NCI-H2171 (cell line): ENCODE measurements at places on chromosomes 7 and 10.

GRCh38 chr7:69656077-69656476, 57.8 kb downstream of the AUTS2 start:
- DNase-seq = no peak

DNA sequence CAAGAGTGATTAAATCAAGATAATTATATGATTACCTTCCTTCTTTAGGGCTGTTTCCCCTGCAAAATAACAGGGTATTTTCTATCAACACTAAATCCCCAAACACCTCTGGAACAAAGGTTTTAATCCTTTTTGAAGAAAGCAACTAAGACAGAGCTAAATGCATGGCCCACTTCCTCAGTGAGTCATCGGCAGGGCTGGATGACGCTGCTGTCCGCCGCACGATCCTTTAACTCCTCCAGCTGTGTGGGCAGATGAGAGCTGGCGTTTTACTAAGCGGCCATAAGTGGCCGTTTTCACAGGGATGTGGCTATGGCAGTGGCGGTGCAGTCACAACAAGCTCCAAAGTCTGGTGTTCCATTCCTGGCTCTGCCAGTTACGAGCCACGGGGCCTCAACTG, 76.0 kb upstream of the C1QL3 start:
- DNase-seq = no peak

DNA sequence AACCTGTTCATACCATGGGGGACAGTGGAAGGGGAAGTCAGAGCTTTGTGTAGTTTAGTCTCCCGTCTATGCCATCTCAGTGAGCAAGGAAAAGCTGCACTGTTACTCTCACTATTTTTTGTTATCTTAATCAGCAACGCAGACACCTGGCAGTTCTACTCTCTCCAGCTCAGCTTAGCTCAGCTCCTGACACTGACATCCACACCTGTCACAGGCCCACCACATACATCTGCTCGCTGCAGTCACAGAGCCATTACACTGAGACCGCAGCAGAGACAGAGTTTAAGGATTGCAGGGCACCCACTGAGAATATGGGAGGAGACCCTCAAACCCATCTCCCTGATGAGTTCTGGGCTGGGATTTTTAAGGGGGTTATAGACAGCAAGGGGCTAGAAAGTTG, 257.3 kb upstream of the AKR1E2 start:
- DNase-seq = peak; percentile 28

DNA sequence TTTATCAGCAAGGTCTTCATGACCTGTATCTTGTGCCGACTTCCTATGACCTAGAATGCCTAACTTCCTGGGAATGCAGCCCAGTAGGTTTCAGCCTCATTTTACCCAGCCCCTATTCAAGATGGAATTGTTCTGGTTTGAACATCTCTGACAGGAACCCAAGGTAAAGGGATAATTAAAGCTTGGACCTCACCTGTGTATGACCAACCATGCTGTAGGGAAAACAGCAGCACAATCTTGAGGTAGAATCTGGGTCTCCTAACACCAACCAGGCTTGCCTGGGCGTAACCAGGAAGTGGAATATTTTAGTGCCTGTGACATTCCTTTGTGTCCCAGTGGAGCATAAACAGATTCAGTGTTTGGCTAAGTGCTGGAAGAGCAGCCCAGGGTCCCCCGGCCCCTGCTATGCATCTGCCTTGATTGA, 94.1 kb downstream of the PFKFB3 start:
- DNase-seq = no peak

DNA sequence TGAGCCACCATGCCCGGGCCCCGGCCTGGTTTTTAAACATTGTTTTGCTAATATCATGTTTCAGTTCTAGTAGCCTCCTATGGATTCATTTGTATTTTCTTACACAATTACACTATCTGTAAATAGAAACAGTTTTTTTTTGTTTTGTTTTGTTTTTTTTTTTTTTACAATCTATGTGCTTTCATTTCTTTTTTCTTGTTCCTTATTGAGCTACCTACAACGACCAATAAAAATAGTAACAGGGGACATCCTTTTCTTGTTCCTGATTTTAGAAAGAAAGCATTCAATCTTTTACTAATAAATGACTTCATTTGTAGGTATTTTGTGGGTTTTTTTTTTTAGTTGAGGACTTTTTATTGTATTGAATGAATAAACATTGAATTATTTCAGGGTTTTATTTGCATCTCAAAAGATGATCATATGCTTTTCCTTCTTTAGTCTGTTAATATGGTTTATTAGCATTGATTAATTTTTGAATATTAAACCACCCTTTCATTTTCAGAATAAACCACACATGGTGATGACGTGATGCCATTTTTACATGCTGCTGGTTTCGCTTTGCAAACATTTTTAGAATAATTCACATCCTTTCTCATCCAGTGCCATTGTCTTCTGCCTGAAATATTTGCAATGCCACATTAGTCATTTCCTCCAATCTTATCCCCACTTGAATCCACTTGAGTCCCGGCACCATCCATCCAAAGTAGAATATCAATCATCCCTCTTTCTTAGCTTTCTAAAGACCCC, 18.1 kb upstream of the AKR1E2 start:
- no peak for DNase-seq

DNA sequence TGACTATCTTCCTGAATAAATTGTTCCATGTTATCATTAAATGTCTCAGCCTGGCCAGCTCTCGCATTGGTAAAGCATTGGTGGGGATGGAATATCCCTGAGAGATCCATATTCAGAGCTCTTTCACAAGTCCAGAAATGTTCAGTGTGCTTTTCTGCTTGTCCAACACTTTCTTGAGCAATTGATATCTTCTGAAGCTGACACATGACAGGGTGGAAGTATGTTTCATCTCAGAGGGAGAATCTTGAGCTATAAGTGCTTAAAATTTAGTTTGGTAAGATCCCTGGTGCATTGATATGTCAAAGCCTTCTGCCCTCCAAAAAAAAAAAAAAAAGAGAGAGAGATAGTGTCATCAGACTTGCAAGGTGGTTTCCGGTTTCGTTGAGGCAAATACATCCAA, 7.4 kb downstream of the IFIT3 start:
- no peak for DNase-seq

DNA sequence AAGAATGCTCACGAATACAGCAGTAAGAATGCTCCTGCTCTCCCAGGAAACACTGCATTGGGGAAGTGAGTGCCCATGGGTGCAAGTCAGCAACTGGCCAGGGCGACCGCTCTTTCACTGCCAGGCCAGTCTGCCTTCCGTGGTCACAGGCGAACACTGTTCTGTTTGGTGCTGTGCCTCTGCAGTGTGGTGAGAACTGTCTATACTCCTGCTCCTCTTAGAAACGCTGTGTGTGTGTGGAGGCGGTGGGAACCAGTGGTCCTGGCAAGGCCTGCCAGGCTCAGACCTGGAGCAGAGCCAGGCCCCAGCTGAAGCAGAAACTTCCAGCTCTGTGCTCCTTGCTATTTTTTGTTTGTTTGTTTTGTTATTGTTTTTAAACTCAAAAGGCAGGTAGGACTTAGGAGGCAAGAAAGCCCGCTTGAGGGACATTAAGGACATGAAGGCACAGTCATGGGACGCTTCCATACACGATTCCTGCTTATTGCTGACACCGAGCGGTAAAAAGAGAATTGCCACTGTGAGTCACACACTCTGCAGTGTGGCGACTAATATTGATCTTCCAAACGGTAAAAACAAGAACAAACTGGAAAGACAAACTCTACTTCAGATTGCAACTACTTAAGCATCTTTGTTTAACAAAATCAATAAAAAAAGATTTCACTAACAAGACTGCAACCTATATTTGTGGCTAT, 430.8 kb downstream of the DNAJB6 start:
- no peak for DNase-seq

DNA sequence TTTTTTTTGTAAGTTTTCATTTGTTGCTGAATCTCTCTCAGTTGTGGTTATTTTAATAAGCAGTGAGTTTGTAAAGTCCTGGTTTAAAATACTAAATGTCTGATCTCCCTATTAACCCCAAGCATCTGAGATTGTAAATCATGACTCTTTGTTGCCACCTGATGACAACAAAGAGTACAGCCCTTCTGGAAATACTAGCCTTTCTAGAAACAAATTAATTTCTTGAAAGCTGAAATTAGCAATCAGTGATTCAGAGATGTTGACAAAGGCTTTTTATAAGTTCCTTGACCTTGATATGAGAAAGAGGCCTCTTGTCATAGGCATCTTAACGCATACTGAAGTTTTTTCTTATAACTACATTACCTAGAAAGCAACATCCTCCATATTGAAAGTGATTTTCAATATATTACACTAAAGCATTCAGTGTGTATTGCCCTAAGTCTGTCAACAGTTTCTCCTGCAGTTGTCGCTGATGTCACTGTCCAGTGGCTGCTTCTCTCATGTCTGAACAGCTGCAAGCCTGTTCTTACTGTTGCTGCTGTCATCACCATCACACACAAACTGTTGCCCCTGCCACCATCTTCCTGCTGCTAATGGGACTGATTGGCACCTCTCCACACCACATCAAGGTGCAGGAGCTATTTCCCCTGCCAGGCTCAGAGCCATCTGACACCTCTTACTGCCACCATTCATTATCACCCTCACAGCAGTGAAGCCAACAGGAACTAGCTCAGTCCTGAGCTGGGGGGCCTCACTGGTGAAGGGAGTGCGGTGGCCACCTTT, 95.1 kb upstream of the LRGUK start:
- no peak for DNase-seq

GRCh38 chr10:96955794-96956193, 123.7 kb downstream of the LCOR start:
- DNase-seq = peak; percentile 32

- DNase-seq = no peak
Measured at GRCh38 chr7:25714013-25714412, 438.0 kb upstream of the NFE2L3 start.

- peak; percentile 69 for DNase-seq
Measured at GRCh38 chr7:107563775-107564552, at the start of the genes COG5 and DUS4L. TSS of gene COG5 (minus strand) at chr7:107563920. CDS start at chr7:107563896, 24 bp downstream. TSS of gene DUS4L (plus strand) at chr7:107563971. CDS start at chr7:107567071, 3,100 bp downstream.

- DNase-seq = no peak
Measured at GRCh38 chr7:64628192-64628591, 37.7 kb upstream of the ZNF107 start.

DNA sequence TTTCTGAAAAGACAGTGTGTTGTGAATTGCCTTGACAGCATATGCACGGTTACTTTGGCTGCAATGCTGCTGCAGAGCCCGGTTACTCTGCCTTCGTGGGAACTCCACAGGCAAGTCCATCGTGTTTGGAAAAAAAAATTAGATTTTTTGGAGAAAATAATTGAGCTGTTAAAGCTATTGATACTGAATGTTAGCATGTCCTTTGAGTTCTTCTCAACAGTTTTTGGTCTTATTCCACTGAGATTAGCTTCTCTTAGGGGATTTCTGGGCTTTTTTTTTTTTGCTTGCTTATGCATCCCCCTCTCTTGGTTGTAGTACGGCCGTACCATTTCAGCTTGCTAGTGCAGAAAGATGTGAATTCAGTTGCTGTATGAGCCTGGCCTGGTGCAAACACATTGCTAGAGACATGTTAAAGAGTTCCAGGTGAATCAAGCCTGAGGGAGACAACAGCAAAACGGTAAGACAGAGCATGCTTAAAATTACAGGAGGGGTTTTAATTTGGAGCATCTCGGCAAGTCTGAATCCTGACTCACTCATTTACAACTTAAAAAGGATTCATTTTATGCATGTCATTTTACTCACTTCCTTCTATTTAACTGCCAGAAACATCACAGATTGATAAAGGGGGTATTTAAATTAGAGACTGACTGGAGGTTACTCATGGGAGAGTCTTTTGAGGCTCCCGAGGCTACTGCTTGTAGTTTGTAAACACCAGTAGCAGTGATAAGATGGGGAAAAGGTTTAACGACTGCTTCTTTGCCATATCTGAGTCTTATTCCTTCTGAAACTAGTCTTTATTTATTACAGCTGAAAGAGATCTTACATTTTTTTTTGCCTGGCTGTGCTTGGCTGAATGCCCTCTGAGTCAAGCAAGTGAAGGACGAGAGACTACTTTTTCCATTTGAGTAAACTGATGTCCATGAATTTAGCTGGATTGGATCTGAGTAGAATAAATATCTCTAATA, 113.7 kb downstream of the CDK14 start:
- DNase-seq = no peak

GRCh38 chr7:91713669-91714068, 166.8 kb downstream of the MTERF1 start:
- peak; percentile 16 for DNase-seq

DNA sequence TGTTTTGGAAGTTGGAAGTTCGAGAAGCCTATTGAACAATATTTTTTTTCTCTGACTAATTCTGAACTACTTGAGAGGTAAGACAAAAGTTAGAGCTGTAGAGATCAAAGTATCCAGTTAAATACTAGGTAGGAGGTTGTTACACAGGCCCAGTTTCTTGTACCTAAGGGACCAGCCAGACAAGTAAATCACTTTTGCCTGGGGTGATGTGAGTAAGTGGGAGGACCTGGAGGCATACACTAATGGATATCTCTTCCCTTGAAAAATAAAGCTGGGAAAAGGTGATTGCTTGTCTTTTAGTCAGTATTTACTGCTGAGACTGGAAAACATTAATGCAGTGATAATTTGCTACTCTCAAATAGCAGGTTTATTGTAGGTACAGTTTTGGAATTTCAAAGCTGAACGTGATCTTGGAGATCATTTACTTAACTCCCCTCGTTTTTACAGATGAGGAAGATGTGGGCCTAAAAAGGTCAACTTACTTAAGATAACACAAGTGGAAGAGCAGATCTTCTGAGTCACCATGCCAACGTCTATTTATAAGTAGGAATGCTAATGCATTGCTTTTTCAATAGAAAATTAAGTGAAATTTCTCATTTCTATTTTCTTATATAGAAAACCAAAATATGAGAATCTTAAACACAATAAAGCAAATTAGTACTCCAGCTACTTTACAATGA, 181.3 kb downstream of the PPP1R9A start:
- no peak for DNase-seq

DNA sequence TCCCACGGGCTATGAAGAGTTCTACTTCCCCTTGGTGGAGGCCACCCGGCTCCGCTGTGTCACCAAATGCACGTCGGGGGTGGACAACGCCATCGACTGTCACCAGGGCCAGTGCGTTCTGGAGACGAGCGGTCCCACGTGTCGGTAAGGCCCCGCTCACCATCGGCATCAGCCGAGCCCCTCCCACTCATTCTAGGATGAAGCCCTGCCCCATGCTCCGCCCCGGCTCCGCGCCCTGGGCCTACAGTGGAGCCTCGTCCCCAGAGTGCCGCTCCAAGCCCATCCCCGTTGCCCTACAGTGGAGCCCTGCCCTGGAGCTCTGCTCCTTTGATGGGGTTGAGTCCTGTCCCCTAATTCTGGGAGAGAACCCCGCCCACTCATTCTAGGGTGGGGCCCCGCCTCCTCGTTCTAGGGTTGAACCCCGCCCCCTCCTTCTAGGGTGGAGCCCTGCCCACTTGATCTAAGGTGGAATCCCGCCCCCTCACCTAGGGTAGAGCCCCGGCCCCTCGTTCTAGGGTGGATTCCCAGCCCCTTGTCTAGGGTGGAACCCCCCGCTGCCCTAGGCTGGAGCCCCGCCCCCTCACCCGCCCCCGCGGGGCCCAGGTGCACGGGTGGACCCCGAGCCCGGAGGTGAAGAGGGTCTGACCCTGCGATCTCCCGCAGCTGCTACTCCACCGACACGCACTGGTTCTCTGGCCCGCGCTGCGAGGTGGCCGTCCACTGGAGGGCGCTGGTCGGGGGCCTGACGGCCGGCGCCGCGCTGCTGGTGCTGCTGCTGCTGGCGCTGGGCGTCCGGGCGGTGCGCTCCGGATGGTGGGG, 3.4 kb upstream of the MUC12 start:
- DNase-seq = no peak

- no peak for DNase-seq
Measured at GRCh38 chr10:114400091-114400490, 4.2 kb downstream of the AFAP1L2 start.
